Stimulated activated CD4-positive, alpha-beta T cell treated with anti-CD3 and anti-CD28 coated beads, Interleukin-15, amount 100 ng/mL, for 48 hours (primary cell): ENCODE measurements at places on chromosomes 13 and 19.

DNA sequence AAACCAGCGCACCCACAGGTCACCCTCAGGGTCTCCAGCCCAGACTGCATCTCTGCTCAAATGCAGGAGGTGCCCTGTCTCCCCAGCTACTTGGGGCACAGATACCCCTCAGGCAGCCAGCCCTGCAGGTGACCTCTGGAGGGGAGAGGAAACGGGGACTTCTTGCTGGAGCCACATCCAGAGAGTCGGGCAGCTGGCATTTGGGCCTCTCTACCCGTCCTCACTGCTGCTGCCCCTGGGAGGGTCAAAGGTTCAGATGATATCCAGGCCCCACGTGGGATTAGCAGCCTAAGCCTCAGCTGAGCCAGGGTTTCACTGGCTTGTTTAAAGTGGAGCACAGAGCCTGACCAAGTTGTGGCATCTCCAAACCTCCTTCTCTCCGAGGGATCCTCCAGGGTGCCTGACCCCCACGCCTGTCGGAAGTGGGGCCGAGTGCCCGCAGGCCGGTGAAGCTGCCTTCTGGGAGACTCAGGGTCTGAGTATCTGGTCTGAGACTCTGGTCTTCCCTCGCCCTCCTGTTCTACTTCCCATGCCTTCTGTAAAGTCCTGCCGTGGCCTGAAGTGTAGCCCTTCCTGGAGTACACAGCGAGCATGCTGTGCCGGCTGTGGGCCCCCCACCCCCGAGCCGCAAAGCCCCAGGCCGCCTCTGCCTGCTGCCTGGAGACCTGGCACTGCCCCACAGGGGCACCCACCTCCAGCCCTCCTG lies 2.1 kb downstream of the RASA3 start:
- DNase-seq = no peak

DNA sequence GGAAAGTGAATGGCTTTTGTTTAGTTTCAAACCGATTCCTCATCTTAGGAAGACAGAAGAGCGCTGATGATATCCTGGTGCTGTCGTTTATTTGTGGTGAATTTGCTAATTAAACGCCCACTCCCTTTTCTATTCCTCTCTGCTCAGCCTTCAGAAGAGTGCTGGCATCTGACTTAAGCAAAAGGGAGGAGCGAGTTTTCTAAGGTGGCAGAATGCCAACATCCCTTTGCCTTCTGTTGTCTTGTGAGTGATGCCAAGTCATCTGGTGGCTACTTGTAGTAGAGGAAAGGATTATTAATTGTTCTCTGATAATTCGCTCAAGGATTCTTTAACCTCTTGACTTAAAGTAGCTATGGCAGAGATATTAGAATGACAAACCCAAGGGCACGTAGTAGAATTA lies 68.1 kb downstream of the ERCC5 start:
- no peak for DNase-seq

DNA sequence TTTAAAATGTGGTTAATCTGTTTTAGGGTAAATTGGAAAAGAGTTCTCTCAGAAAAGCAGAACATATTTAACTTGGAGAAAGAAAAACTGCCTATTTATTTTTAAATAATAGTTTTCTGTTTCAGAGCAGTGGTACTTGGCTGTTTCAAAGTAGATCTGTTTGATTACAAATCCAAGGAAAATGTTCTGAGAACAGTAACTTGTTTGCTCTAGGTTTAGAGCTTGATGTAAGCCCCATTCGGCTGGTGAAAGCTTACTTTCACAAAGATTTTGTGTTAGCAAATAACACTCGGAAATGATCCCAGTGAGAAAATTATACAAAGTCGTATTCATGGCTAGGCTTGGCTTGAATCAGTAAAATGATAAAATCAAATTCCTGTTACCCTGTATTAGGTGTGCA lies 395.8 kb upstream of the GPC6 start:
- DNase-seq = no peak

DNA sequence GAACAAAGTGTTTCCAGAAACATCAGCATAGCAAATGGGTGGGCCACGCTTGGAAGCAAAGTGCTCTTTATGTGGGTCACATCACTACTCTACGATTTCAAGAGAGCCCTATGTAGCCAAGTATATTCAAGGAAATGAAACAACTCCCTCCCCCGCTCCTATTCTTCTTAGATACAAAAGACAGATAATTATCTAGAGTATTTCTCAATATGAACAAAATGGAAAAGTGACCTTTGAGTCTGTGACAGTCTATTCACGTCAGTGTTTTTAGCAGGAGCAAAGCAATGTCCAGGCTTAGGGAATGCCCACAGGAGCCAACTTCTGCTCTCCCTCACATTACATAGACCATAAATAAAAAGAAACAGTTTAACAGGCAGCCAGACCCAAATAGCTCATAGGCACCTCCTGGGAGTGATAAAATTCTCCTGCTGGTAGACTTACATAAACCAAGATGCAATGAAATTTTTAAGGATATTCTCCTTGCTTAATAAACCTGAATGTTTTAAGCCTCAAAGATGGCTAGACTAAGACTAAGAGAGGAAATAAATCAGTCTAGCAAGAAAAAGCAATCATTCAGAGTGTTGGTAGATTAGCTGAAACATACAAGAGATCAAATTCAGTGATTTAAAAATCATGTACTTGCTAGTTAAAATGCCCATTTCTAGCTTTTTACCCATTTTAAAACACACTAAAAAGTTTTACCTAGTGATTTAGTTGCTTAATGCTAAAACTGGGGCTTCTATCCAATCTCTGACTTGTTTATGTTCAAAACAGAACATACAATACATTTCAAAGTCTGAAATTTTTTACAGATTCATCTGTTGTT lies 182.8 kb downstream of the RGCC start:
- DNase-seq = no peak

- DNase-seq = no peak
Measured at GRCh38 chr19:47512948-47513319, 1.9 kb downstream of the NAPA start.

GRCh38 chr13:22336460-22336859 lies 665.6 kb downstream of the FGF9 start:
- no peak for DNase-seq

DNA sequence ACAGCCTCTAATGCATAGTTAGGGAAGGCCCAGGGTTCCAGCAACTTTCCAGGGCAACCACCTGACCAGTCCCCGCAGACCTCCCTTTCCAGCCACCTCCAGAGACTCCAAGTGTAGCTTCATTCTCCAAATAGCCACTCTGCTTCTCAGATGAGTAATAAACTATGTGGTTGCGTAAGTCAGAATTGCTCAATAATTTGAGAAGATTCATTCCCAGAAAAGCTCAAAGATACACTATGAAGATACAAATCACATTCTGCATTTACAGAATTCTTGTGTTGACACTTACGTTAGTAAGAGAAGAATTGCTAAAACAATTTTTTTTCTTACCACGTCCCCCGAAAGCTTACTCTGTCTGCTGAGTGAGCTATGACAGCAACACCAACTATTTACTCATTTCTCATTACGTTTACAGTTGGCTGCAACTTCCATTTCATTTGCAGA lies 8.2 kb upstream of the LATS2 start:
- DNase-seq = no peak

- no peak for DNase-seq
Measured at GRCh38 chr13:33793726-33794125, 24.2 kb upstream of the RFC3 start.

DNA sequence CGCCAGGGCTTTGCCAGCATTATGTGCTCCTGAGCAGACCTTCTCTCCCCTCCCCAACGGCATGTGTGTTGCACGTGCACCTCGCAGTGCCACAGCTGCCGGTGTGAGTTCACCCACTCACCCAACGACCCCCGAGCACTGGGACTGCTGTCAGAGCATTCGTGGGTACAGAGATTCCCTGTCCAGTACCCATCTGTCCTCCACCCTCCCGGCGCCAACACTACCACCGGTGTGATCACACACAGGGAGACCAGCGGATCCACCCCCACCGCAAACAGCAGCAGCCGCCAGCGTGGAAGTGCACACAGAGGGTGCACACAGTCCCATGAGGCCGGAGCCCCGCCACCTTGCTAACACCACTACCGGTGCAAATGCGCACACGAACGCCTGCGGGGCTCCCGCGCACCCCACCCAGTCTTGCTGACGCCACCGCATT lies 15.9 kb downstream of the LILRA1 start:
- no peak for DNase-seq

DNA sequence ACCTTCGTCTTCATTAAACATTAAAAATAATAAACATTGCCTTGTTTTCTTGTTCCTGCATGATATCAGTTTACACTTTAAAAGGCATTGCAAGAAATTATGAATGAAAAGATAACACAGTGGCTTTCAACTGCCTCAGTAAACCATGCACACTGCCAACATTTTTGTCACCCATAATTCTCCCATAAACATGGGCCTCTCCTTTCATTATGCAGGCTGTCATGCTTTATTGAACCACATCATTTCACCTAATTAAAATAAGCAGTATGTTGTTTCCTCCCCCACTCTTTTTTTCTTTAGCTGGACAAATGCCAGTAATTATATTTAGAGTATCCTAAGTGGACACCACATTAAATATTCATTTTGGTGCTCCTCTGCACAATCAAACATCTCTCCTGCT lies 1566.5 kb upstream of the SLC10A2 start:
- no peak for DNase-seq

- DNase-seq = no peak
Measured at GRCh38 chr19:37593996-37594303, 642 bp downstream of the ZNF571 start.

GRCh38 chr19:7340959-7341837 lies 7.5 kb upstream of the ARHGEF18 start:
- DNase-seq = peak; percentile 81

- no peak for DNase-seq
Measured at GRCh38 chr19:40144947-40145748, 46.1 kb upstream of the MAP3K10 start.

- no peak for DNase-seq
Measured at GRCh38 chr19:3591876-3592613, 6.8 kb downstream of the GIPC3 start.

DNA sequence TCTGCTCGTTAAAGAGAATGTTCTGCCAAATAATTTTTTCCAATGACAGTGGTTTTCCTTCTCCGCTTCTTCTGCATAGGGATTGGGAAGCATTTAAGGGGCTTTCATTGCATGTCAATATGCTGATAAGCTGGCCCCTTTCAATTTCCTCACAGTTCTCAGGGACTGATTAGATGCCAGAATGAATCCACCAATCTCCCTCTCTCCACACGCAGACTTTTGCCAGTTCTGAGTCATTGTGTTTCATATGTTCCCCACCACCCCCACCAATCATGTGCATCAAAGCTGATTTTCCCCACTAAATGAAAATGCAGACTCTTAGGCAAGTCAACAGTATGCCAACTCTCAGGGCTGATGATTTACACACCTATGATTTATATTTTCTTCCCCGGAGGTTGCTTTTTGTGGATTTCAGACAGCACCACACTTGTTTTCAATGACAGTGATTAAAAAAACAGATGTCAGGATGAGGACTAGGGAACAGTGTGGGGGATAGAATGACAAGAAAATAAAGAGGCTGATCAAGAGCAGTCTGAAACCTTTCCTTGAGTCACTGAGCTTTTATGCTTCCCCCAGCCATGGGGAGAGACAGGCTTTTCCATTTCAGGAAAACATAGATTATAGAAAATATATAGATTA lies 47.9 kb upstream of the C13orf42 start:
- no peak for DNase-seq

DNA sequence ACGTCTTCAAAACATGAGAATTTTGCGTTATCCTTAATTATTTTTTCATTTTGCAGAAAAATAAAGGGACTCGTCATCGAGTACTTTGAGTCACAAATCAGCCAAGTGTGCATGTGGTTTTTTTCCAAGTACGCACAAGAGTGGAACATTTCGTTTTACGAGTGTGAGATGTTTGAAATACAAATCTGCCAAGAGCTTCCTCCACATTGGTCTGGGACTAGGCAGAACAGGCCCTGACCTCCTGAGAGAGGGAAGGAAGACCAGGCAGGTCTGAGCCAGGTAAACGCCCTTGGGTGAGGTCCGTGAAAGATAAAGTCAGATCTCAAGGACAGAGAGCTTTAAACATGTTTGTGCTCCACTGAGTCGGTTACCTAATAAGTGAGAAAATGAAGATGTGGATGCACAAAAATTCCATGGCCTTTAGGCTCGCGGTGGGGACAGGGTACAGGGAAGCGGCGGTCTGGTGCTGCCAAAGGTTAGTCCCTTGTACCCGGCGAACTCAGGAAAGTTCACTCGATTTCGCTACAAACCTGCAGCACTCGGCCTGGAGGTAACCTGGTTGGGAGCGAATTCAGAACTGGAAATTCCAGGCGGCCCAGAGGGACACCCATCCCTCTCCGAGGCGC lies 473 bp upstream of the ITM2B start:
- DNase-seq = no peak

GRCh38 chr13:72341904-72342303 lies 385.5 kb downstream of the MZT1 start:
- DNase-seq = no peak

GRCh38 chr13:24642219-24642618 lies 38.0 kb upstream of the ATP12A start:
- DNase-seq = no peak

DNA sequence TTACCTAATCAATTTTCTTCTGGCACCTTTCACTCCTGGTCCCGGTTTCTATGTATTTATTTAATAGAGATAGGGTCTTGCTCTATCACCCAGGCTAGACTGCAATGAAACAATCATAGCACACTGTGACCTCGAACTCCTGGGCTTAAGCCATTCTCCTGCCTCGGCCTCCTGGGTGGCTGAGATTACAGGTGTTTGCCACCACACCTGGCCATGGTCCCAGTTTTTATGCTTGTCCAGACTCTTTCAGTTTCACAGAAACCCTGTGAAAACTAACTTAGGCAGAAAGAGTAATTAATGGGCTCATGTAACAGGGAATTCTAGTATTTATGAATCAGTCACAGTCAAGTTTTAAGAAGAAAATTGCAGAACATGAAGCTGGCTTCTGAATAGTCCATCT lies 9.0 kb upstream of the STK24 start:
- DNase-seq = no peak

DNA sequence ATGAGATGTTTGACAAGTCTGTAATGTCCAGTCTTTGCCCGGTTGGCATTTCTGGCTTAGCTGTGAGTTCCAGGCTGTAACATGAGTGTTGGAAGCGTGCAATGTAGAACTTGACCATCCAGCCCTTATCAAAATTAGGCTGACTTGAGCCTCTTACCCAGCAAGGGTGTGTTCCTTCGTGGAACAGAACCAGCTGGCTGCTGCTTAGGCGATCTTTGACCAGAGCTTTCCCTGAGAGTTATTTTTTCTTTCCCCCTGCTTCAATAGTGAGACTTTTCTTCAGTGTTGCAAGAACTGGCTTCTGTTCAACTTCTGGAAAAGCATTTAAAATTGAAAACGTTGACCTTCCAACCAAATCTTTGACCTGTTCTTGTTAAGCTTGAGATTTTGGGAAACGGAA lies 6.5 kb downstream of the TNFSF13B start:
- no peak for DNase-seq

DNA sequence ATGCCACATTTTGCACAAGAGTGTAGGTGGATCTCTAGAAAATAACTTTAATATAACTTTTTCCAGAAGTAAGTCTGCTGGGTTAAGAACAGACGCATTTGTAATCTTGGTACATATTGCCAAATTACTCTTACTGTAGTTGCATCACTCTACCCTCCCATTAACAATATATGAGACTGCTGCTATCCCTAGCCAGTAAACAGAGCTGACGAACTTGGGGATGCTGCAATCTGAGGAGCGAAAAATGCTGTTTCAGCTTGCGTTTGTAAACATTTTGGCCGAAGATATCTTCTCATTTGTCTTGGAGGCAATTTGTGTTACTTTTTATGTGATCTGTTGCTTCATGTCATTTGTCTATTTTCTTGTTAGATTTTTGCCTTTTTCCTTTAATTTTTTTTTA lies 1482.8 kb downstream of the OLFM4 start:
- DNase-seq = no peak
